ENCODE measurements at places on chromosomes 6 and 20.

DNA sequence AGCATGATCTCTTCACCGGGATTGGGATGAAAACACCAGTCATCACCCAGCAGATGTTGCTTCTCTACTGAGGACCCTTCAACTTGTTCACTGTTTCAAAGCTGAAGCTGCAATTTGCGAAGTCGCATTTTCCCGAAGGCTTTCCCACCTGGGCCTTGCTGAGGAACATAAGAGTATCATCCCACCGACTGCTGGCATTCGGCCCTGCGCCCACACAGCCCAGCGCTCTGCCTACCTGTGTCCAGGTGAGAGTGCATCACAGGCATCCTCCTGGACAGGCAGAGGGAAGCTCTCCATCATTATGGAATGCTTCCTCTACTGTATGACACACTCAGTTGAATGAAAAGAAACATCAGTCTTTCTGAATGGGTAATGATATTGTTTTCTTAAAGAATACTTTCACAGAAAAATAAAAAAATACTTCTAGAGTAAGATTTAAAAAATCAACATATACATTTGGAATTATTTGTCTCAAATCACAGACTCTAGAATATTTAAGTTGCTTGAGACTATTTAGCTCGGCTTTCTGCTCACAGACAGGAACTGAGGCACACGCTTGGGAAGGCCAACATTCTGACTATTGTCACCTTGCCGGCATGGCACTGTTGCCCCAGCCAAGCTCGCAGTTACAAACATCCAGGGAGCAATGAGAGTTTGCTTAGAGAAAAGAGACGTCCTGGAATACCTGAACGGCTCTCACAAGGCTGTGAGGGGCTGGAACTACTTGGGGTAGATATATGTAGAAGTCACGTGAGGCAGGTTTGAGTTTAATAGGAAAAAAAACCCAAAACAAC is 48.7 kb downstream of the FOXC1 start:
- no peak for DNase-seq

DNA sequence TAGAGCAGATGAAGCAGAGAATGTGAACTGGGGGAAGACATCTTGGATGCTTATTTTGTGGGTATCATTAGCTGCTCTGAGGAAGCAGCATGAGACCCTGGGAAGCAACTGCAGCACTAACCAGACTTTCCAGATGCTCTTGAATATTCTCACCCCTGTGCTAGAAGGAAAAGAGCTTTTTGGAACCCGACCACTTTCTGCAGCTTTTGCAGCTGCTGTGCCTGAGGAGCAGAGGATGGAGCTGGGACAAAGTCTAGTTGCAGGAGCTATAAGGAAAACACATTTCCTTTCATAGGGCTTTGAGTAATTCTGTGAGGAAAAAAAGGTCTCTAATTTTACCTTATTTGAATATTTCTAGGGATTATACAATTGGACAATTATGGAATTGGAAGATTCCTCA is 369.7 kb downstream of the CD109 start:
- DNase-seq: no peak

GRCh38 chr20:59819496-59820203 is 113.8 kb downstream of the SYCP2 start:
- DNase-seq: no peak

- no peak for DNase-seq
Measured at GRCh38 chr6:32641122-32641521, 3.9 kb downstream of the HLA-DQA1 start.

DNA sequence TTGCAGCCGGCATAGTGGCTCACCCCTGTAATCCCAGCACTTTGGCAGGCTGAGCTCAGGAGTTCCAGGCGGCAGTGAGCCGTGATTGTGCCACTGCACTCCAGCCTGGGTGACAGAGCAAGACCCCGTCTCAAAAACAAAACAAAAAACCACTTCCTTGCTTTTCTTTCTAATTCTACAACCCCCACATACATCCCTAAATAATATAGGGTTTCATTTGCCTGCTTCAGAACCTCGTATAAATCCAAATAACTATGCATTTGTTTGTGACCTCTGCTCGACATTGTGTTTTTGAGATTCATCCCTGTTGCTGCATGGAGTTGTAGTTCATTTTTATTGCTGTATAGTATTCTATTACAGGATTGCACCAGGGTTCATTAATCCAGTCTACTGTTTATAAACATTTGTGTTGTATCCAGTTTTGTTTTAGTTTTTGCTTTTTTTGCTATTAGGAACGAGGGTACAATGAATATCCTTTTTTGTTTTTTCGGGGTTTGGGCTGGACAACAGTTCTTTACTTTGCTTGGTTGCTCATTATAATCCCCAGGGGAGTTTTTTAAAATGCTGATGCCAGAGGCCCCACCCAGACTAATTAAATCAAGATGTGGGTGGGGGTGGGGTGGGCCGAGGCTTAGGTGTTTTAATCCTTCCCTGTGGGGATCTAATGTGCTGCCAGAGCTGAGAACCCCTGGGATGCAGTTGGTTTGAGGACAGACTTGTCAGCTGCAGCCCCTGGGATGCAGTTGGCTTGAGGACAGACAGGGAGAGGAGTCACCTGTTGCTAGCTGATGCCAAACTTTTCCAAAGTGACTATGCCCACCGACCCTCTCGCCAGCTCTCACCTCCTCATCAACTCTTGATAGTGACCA is 2.4 kb upstream of the SNAI1 start:
- DNase-seq: no peak

DNA sequence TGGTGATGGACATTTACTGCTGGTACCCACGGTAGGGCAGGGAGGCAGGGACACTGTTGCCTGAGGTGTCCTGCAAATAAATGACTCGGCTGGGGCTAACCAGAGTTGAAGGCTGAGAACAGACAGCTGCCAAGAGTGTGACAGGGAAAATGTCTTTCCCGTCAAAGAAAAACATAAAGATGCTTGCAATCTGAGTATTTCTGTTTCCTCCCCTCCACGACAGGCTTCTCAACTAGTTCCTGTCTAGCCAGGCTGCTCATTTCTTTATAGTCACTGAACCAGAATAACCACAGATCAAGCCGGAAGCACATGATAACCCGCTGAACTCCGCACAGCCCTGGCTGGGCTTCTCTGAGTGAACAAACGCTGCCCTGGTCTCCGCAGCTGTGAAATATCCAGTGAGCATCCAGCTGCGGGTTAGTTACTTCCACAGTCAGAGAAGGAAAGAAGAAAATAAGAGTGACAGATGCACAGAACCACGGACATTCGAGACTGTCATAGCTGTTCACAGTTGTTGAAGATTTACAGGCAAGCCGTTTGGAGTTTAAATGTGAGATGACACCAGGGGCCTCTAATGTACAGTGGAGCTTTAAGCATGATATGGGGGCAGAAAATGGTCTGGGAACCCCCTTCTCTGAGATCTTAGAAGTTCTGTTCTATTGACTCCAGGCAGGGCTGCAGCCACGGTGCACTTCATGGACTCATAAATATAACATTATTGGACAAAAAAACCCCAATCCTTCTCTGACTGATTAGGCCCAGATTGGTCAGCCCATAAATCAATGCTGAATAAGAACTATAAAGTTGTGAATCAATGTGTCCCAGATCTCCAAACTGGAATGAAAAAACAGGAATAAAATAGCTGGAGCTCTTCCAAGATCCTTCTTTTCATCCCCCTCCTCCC is 299.9 kb upstream of the SUPT3H start:
- peak; percentile 58 for DNase-seq

- DNase-seq: no peak
Measured at GRCh38 chr20:51585148-51585547, 42.6 kb upstream of the NFATC2 start.

DNA sequence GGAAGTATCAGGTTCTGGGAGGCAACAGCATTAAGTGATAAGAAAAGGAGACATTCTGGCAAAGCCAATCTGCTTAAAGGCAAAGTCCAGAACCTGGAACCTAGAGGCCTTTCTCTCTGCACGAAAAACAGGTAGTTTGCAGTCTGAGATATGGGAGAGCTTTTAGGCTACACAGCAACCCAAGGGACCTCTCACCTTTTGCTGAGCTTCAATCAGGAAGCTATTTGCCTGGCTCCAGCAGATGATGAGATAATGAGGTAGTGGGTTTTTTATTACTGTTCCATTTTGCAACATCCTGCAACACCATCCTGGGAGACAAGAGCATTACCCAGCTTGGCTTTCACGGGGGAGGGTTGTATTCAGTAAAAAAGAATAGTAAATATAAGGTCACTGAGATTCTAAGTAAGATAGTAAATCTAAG is 143.1 kb downstream of the ADGRG6 start:
- DNase-seq: no peak

DNA sequence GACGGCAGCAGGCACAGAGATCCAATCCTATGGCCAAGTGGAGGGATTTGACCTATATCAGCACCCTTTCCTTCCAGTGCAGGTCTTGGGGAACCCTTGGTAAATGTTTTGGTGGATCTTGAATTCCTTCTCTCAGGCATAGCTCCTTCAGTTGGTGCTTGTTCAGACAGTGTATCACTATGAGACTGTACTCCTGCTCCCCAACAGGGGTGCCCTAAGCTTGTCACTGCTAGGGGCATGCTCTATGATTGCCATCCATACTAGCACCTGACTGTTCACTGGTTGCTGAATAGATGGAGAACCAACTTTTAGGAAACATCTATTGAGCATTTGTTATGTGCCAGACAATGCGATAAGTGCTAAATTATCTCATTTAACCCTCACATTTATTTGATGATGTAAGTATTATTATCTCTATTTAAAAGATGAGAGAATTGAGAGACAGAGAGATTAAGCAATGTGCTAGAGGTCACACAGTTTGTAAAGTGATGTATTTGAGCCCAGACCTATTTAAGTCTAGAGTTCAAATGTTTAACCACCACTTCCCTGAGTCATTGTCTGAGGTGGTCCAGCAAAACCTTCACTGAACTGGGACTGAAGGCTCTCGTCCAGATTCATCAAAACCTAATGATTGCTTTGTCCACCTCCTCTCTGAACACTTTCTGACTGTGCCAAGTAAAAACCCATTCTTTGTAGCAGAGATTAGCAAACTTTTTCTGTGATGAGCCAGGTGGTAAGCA is 34.3 kb downstream of the ADGRF1 start:
- DNase-seq: no peak

DNA sequence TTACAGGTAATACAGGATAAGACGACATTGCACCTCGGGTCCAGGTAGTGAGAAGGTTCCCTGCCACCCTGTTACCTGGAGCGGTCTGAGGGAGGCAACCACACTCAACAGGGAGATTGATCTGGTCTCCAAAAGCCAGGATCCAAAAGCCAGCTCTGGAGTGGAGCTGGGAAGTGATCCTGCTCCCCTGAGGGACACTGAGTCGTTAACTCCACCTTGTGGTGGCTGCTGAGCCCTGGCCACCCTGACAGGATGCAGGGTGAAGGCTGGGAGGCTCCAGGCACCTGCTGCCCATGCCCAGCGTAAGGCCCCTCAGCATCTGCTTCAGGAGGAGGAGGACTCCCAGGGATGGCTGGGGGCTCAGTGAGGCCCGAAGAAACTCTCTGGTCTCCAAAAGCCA is 38.7 kb upstream of the SLC22A2 start:
- DNase-seq: no peak

Measured in CD4-positive, alpha-beta T cell treated with Interleukin-12 subunit alpha and Interleukin-12 subunit beta, for 1 hour (primary cell).